ENCODE measurements at places on chromosomes 3 and 15. TPM values are rescaled to one million over a fixed set of nuclear protein-coding genes. Genes with fewer than 3 reads are reported as not detected.

Gene PIGB
- total RNA-seq, result 7.4 TPM

Gene NR2E3
- not detected for total RNA-seq

Gene DPPA4
- not detected for total RNA-seq

Gene ALCAM
- total RNA-seq, result 83.1 TPM

Gene IGSF11
- 0.14 TPM for total RNA-seq

Gene CPEB1
- total RNA-seq, result not detected

Gene PAQR5
- 4.7 TPM for total RNA-seq

Gene WDR76
- 15.5 TPM for total RNA-seq

Gene DNASE1L3
- not detected for total RNA-seq

Gene LINGO1
- not detected for total RNA-seq

Gene TGM5
- 0.92 TPM for total RNA-seq

Gene PLCL2
- total RNA-seq, result 0.85 TPM

Gene LMOD3
- total RNA-seq, result not detected

Gene RTP1
- total RNA-seq, result not detected

Gene DNAJA4
- 6.1 TPM for total RNA-seq

Gene PLAAT1
- 2.0 TPM for total RNA-seq

Gene EFCAB12
- total RNA-seq, result not detected

Gene CHL1
- 0.05 TPM for total RNA-seq

Gene GOLGA8O
- total RNA-seq, result not detected

Gene SAXO2
- total RNA-seq, result 0.49 TPM

Gene GXYLT2
- 10.7 TPM for total RNA-seq

Gene TMEM42
- total RNA-seq, result 19.0 TPM

Gene FILIP1L
- total RNA-seq, result 3.8 TPM

Gene IQCF5
- total RNA-seq, result not detected

Gene LRTM1
- not detected for total RNA-seq

Gene TOMM70
- 38.5 TPM for total RNA-seq

Gene TRH
- not detected for total RNA-seq

Gene C3orf85
- total RNA-seq, result not detected

Gene GOLGA8J
- not detected for total RNA-seq

Gene THSD4
- total RNA-seq, result 12.4 TPM

Gene SYNPR
- total RNA-seq, result not detected

Gene HIGD2B
- not detected for total RNA-seq

Gene CAV3
- total RNA-seq, result not detected

Gene TMIE
- total RNA-seq, result 0.14 TPM

Gene DISP2
- total RNA-seq, result under 0.01 TPM

Gene ANKUB1
- 1.7 TPM for total RNA-seq

Gene CCR5
- total RNA-seq, result not detected

Gene TGM4
- 0.33 TPM for total RNA-seq

Gene NPAP1
- not detected for total RNA-seq

Gene AADAC
- total RNA-seq, result not detected

Gene BRK1
- 101 TPM for total RNA-seq

Gene TRIM42
- total RNA-seq, result not detected

Gene TPRA1
- 39.7 TPM for total RNA-seq

Measured in airway epithelial cell (primary cell).